ENCODE measurements at places on chromosomes 12 and 14.

DNA sequence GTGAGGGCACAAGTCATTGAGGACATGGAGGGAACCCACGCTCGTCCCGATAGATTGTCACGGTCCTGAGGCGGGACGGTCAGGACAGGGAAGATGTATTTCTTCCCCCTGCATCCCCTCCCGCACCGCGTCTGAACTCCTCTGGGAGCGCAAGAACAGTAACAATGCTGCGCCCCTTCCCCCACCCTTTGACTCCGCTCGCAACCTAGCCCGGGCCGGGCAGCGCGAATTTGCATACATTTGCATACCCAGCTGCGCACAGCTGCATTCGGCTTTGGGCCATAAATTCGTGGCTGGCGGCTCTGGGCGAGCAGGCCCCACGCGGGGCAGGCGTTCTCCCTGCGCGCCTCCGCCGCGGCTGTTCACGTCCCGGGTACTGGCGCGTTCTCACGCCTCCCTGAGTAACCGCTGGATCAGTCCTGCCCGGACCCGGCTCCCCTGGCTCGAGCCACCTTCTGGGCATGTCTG lies 29.0 kb upstream of the SMUG1 start:
- DNase-seq, result no peak

DNA sequence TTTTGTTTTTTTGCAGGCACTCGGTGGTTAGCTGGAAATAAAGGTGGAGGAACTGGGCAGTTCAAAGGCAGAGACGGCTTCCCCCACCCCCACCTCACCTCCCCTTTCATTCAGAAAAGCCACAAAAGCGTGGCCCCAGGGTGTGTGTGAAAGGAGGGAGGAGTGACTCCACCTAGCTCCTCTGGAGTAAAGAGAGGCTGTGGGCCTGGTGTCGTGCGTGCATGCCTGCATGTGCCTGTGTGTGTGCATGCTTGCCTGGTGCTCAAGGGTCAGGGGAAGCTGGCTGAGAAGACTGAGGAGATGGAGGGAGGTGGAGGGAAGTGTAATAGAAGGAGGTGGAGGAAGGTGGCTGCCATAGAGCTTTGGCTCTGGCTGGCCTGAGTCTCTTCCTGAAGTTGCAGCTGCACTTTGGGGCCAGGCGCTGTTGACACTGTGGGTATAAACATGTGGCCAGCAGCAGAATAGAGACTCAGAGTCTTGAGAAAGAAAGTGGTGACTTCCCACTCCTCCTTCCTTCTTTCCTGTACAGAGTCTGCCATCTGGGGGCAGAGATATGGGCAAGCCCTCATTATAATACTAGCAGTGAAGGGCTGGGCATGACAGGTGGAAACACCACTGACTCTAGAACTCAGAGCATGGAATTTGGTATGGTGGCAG lies 36.9 kb upstream of the SINHCAF start:
- no peak for DNase-seq

- no peak for DNase-seq
Observed at GRCh38 chr12:22312336-22312735, 22.2 kb downstream of the ST8SIA1 start.

- no peak for DNase-seq
Observed at GRCh38 chr12:3897371-3897971, 24.3 kb upstream of the PARP11 start.

GRCh38 chr12:66017736-66018135 lies 112.8 kb downstream of the LLPH start:
- no peak for DNase-seq

- DNase-seq, result no peak
Observed at GRCh38 chr12:132640936-132641335, 22.4 kb downstream of the P2RX2 start.

DNA sequence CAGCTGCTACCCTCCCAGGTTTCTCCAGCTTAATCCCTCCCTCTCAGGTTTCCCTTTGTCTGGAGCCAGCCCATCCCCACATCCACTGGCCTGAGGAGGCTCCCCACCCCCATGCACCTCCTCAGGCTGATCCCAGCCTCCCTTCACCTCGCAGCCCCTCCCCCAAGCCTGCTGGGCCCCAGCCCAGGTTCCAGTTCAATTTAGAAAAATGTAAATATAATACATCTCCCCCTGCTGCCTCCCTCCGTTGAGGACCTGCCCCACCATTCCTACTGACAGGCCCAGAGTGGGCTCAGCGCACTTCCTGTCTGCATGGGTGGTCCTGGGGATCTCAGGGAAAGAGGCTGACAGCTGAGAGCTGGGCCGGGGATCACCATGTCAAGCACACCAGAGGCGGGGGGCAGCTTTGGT lies 155.8 kb downstream of the NTF3 start:
- DNase-seq, result no peak

DNA sequence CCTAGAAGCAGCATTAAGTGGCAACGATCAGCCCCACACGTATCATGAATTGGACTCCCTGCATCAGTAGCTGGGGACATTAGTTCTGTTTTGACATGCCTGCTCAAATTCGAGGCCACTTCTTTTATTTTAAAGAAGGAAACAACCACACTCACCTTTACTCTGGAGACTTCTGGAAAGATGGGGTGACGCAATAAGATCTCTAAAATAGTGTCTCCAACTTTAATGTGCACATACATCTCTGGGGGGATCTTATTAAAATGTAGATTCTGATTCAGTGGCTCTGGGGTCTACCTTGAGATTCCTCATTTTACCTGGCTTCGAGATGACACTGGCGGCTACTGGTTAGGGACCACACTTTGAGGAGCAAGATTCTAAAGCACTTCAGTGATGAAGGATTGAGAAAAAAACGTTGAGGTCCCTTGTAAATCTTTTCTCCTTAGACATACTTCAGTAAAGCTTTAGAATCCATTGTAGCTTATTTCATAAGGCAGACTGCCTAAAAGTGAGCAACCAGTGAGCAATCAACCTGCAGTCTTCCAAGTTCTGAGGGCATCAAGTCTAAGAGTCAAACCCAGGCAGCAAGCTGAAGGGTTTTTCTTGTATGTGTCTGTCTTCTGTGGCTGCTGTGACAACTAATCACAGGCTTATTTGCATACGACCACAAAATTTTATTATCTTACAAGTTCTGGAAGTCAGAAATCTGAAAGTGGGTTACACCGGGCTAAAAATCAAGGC lies 718.6 kb upstream of the TBX3 start:
- no peak for DNase-seq

DNA sequence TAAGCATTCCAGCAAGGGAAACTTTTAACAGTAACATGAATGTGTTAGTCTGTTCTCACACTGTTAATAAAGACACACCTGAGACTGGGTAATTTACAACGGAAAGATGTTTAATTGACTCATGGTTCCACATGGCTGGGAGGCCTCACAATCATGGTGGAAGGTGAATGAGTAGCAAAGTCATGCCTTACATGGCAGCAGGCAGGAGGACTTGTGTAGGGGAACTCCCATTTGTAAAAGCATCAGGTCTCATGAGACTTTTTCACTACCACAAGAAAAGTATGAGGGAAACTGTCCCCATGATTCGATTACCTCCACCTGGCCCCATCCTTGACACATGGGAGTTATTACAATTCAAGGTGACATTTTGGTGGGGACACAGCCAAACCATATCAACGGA lies 168.3 kb downstream of the PAH start:
- no peak for DNase-seq

DNA sequence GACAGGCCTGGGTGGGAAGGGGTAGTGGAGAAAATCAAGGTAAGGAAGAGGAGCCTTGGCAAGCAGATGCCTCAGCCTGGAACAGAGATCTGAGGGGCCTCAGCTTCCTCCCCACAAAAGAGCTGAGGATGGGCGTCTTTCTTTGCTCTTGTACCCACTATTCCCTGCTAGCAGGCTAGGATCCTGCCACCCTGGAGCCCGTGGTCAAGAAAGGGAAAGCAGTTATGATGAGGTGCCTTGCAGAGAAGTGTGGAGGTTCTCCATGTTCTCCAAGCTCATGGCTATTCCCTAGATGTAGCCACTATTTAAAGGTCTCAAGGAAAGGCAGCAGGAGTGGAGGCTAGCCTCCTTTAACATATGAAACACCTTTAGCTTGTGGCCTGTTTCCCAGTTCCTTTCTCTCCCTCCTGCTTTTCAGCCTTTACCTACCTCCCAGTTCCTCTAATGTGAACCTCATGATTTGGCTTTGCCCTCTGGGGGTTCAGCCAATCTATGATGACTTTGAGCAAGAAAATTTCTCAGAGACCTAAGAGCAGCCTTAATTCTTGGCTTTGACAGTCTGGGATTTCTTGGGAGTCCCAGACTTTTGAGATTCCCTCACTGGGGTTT lies 1.1 kb downstream of the IKZF4 start:
- DNase-seq, result no peak

GRCh38 chr12:105109465-105110212 lies 2.1 kb downstream of the WASHC4 start:
- no peak for DNase-seq

DNA sequence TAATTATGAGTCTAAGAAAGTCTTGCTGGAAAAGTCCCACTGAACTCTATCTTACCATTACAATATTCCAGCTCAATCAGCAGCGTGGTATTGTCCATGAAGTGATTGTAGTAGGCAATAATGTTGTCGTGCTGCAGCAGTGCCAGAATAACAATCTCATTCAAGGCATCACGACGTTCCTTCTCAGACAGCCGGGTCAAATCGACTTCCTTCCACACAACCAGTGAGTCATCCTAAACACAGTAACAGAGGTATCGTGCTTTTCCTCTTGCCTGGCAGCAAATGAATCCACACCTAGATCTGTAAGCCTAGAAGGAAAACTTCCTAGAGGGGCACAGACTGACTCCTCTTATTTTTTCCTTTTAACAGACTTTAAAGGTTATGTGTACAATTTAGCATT lies 2.9 kb downstream of the NEK9 start:
- no peak for DNase-seq

DNA sequence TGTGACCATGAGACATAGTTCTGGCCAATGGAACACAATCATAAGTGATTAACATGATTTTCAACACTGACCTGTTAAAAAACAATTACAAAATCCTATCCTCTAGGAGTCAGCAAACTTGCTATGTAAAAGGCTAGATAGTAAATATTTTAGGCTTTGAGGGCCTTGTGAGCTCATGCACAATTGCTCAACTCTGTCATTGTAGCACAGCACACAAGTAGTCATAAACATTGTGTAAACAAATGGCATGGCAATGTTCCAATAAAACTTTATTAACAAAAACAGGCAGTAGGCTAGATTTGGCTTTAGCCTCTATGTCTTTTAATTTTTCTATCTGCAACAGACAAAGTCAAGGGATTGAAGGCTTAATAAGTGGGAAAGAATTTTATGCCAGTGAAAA lies 350.7 kb downstream of the C12orf50 start:
- DNase-seq, result no peak

DNA sequence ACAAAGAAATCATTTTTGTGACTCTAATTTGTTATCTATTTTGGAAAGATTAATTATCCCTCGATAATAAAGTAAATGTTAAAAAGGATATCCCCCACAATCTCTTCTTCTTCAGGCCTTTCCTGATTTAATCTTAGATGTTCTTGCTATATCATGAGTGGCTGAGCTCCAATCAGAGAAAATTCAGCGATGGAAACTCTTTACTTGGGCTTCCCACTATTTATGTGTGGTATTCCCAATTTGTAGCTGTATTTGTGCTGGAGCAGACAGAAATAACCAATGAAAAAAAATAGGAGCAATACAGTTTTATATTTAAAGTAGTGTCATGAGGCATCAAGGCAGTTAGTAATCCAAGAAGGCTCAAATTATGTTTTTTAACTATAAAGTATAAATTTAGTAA lies 539.1 kb downstream of the PRKD1 start:
- DNase-seq, result no peak

DNA sequence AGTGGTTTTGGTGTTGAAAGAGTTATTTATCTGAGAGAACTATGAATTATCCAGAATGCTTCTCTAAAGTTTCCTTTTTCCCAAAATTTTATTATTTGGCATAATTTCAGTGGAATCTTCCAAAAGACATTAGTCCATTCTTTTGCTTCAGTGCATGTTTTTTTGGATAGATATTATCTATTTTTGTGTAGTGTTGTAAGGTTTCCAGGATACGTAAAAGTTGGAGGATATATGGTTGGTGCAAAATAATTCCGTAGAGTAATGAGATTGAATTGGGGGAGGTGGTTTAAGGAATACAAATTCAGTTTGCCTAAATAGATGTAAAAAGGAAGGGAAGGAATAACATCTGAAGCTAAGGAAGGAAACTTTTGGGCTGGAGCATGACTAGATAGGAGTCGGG lies 186.6 kb downstream of the RGS6 start:
- no peak for DNase-seq

DNA sequence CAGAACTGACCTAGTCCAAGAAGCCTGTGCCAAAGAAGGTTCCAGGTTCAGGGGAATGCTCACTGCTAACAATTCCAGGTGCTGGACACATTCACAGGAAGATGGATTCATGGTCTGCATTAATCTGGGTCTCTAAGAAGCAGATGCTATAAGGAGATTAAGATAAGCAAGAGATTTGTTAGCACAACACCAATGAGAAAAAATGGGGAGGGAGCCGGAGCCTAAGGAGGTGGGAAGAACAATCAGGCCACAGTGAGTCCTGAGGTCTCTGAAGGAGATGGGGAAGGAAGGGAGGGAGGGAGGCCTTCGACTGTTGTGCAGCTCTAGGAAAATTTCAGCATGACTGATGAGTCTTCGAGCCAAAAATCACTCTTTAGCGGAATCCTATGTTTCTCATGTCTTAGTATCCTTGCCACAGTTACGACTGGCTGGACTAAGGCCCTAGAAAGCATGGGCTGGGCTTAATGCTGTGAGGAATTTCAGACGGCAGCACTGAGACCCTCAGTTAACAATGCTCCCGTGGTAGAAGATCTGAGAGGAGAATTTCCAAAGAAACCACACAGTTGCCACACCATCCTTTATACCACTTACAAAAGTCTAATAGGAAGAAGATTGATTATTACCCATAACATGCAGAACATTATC lies 31.5 kb upstream of the PTGDR start:
- DNase-seq, result no peak

- no peak for DNase-seq
Observed at GRCh38 chr14:90574188-90575131, 177.6 kb downstream of the CALM1 start.

- DNase-seq, result no peak
Observed at GRCh38 chr14:68379510-68380328, 413.1 kb downstream of the ZFP36L1 start.

GRCh38 chr12:102962532-102962931 lies 5.1 kb downstream of the ASCL1 start:
- DNase-seq, result no peak

- no peak for DNase-seq
Observed at GRCh38 chr14:50333014-50333509, 20.9 kb downstream of the DMAC2L start.

DNA sequence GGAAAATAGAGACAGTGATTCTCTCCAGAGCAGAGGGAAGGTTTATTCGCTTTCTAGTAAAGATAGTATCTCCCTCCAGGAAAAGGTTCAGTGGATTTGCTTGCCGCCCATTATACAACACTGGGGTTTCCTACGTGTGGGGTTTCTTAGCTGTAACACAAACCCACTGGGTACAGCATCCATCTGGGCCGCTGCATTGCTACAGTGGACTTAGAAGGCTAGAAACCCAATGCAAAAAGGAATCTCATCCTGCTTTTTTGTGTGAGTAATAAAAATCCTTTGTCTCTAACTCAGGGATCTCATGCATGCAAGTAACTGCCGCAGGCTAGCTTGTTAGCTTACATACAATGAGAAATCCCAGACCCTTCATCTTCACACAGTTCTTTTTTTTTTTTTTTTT lies 67.1 kb upstream of the BCL2L14 start:
- no peak for DNase-seq

Measured in stimulated activated CD4-positive, alpha-beta T cell treated with anti-CD3 and anti-CD28 coated beads, Interleukin-1b, Interleukin-23, amount 100 ng/mL, for 4 hours (primary cell).